ENCODE measurements at places on chromosomes 2 and 18. TPM values are rescaled to one million over a fixed set of nuclear protein-coding genes. Genes with fewer than 3 reads are reported as not detected.

- peaks cover 31% of the 10 kb centered on the region for H3K4me1 ChIP-seq
- H3K27me3 ChIP-seq = no peaks in the 10 kb centered on the region
- peaks cover 3% of the 10 kb centered on the region for H3K36me3 ChIP-seq
- no peak for DNase-seq
- no peak overlapping the region for H3K27ac ChIP-seq
- H3K4me3 ChIP-seq = no peak overlapping the region
Observed at GRCh38 chr2:182416191-182416590, 10.6 kb downstream of the PDE1A start.

GRCh38 chr18:53800171-53800570 is 424.3 kb downstream of the MBD2 start:
- no peak for DNase-seq
- H3K4me1 ChIP-seq = peaks cover 6% of the 10 kb centered on the region
- no peak overlapping the region for H3K27ac ChIP-seq
- H3K4me3 ChIP-seq = no peak overlapping the region

- no peak overlapping the region for H3K4me3 ChIP-seq
- DNase-seq = no peak
Observed at GRCh38 chr2:223494942-223495341, 107.2 kb downstream of the SCG2 start.

DNA sequence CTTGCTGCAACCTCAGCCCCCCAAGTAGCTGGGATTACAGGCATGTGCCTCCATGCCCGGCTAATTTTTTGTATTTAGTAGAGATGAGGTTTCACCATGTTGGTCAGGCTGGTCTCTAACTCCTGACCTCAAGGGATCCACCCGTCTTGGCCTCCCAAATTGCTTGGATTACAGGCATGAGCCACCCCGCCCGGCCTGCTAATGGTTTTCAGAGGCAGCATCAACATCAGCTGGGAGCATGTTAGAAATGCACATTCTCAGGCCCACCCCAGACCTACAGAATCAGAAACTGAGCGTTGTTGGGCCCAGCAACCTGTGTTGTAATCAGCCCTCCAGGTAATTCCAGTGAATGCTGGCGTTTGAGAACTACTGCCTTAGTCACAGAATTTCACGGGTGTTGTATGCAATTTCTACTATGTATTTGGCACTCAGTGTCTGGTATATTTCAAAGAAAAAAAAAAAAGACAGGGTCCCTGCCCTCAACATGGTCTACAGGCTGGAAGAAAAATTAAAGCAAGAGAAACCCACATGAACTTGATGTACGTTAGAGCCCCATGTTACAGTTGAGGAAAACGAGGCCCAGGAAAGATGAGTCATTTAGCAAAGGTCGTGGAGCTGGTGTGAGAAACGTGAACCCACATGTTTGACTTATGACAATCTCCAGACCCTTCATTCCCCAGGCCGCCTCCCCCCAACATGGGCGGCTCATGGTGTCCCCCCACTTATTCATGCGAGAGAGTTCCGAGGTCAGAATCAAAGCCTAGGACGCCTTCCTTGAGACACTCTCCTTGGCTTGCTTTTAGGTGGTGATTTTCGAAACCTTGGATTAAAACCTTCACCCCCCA is 35.3 kb downstream of the SH3BP4 start:
- DNase-seq = no peak
- peaks cover 11% of the 10 kb centered on the region for H3K36me3 ChIP-seq
- no peaks in the 10 kb centered on the region for H3K27me3 ChIP-seq
- no peak overlapping the region for H3K4me3 ChIP-seq

GRCh38 chr2:24220554-24221291 is 45.9 kb downstream of the FAM228A start:
- no peaks in the 10 kb centered on the region for H3K27me3 ChIP-seq
- peak overlapping the region; percentile 95 for H3K27ac ChIP-seq
- no peak for DNase-seq

DNA sequence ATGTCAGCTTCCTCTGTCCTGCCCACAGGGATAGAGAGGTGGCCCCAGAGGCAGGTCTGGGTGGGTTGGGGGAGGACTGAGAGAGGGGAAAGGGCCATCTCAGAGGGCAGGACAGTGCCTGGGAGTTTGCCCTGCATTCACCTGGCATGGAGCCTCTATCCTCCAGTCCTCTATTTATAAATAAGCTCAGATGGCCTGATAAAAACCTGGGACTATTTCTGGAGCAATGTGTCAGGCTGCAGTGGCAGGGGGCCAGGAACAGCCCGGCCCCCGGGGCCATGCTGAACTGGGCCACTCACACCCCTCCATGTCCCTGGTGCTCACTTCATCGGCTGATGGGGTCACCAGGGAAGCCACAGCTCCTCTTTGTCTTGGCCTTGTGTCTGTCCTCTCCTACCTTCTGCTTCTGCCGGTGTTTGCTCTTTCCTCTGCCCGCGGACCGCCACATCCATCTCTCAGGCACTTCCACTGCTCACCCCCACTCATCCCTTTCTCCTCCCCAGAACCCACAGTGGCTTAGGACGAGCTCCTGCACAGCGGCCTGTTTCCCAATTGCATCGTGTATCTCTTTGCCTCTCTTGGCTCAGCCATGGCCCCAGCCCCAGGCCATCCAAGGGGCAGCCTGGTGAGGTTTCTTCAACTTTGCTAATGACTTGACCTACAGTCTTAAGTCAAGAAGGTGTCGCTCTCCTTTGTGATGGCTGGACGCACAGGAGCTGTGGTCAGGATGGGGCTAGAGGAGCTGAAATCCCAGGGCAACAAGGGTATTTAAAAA is 38.8 kb downstream of the SCTR start:
- H3K36me3 ChIP-seq = no peaks in the 10 kb centered on the region
- peaks cover 3% of the 10 kb centered on the region for H3K27me3 ChIP-seq
- no peaks in the 10 kb centered on the region for H3K4me1 ChIP-seq
- H3K27ac ChIP-seq = no peak overlapping the region
- no peak for DNase-seq
- H3K4me3 ChIP-seq = no peak overlapping the region

DNA sequence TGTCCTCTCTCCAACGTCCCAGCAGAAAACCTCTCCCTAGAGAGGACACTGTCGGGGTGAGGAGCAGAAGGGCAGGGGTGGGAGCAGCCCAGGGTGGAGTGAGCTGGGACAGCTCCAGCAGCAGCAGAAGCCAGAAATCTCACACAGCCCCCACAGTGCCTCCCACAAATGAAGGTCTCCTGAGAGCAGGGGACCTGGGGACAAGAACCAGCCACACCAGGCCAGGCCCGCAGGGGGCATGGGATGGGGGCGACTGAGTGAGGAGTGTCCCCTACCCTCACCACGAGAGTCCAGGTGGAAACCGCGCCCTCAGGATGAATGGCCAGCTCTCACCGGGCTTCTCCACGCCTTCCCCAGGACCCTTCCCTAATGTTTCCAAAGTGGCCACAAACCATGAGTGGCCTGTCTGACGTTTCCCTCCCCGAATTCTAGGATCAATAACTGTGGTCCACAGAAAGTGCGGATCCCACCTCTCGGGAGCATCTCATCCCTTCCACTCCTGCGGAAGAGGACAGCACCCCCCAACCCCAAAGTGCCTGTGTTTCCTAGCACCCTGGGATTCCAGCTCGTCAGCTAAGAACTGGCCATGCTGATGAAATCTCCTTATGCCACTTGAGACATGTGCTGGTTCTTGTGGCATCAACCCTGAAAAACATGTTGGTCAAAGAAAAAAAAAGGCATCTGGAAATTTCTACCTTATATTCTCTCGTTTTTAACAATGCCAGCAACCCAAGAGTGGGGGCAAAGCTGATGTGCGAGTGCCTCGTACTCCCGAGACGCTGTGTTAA is 121.1 kb downstream of the HDAC4 start:
- no peaks in the 10 kb centered on the region for H3K27me3 ChIP-seq
- H3K27ac ChIP-seq = peak overlapping the region; percentile 13
- no peaks in the 10 kb centered on the region for H3K36me3 ChIP-seq
- peaks cover 38% of the 10 kb centered on the region for H3K4me1 ChIP-seq
- no peak for DNase-seq
- H3K4me3 ChIP-seq = no peak overlapping the region

- H3K4me1 ChIP-seq = peaks cover 9% of the 10 kb centered on the region
- no peaks in the 10 kb centered on the region for H3K36me3 ChIP-seq
- peaks cover 94% of the 10 kb centered on the region for H3K27me3 ChIP-seq
- no peak for DNase-seq
- H3K27ac ChIP-seq = no peak overlapping the region
Observed at GRCh38 chr2:218985325-218986091, 524 bp upstream of the FEV start.

DNA sequence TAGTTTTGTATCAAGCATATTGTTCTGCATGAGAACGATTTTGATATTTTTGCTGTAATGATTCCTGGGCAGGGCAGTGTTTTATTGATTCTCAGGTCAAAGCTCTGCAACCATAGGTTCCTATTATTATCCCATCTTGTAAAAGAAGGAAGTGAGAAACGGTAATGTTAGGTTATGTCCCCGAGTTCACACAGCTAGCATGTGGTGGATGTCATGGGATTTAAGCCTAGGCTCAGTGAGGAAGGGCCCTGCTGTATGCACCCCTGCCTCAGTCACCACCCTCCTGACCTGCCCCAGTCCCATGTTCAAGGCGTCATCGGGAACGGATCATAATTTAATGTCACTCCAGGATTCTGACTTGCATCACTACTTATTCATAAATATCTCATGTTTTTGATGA is 10.7 kb downstream of the ACP1 start:
- peaks cover 19% of the 10 kb centered on the region for H3K36me3 ChIP-seq

DNA sequence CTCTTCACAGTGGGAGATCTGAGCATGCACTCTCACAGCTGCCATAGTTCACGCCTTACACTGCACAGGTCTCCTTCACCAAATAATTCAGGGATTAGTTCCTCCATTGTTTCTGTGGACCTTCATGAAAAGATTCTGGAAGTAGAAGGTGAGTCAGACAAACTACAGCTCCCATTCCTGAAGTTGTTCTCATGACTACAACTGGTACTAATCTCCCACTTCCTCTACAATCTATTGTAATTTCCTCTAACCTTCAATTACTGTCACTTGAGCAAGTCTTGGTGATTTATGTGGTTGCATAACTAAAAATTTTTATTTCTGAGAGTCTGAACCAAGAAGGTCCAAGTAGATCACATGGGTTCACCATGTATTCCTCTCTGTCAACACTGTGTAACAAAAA is 128.7 kb downstream of the XIRP2 start:
- H3K4me1 ChIP-seq = no peaks in the 10 kb centered on the region
- H3K27me3 ChIP-seq = no peaks in the 10 kb centered on the region
- H3K36me3 ChIP-seq = no peaks in the 10 kb centered on the region
- H3K4me3 ChIP-seq = no peak overlapping the region
- DNase-seq = no peak

- H3K27ac ChIP-seq = no peak overlapping the region
- peaks cover 17% of the 10 kb centered on the region for H3K4me1 ChIP-seq
- peaks cover 3% of the 10 kb centered on the region for H3K36me3 ChIP-seq
- peaks cover 2% of the 10 kb centered on the region for H3K27me3 ChIP-seq
- H3K4me3 ChIP-seq = no peak overlapping the region
- no peak for DNase-seq
Observed at GRCh38 chr18:60062396-60062795, 162.6 kb downstream of the PMAIP1 start.

GRCh38 chr2:123717636-123718334 is 307.3 kb upstream of the CNTNAP5 start:
- H3K27ac ChIP-seq = no peak overlapping the region
- no peaks in the 10 kb centered on the region for H3K36me3 ChIP-seq
- H3K27me3 ChIP-seq = no peaks in the 10 kb centered on the region

GRCh38 chr2:230721712-230722111 is 9.1 kb downstream of the CAB39 start:
- no peak overlapping the region for H3K4me3 ChIP-seq
- H3K27ac ChIP-seq = no peak overlapping the region
- H3K4me1 ChIP-seq = peaks cover 25% of the 10 kb centered on the region
- H3K27me3 ChIP-seq = no peaks in the 10 kb centered on the region

GRCh38 chr2:26649992-26650712 is 9.0 kb upstream of the CIB4 start:
- H3K4me3 ChIP-seq = no peak overlapping the region
- no peak for DNase-seq
- H3K27me3 ChIP-seq = peaks cover 7% of the 10 kb centered on the region

- no peak for DNase-seq
- H3K4me1 ChIP-seq = no peaks in the 10 kb centered on the region
- no peak overlapping the region for H3K4me3 ChIP-seq
Observed at GRCh38 chr18:28846958-28847357, 670.0 kb upstream of the CDH2 start.

DNA sequence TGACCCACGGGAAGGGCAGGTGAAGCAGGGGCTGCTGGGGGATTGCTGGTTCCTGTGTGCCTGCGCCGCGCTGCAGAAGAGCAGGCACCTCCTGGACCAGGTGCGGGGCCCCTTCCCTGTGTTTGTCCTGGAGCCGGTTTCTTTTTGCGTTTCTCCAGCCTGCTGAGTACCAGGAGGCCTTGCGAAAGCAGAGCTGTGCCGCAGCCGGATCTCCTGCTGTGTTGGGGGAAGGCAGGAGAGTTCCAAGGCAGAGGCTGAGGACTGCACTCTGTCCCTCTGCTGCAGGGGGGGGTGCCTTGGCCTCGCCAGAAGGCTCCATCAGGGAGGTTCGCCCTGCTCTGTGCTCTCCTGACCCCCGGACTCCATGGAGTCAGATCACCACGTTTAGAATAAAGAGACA is 2.8 kb downstream of the CAPN10 start:
- H3K27me3 ChIP-seq = no peaks in the 10 kb centered on the region
- no peak overlapping the region for H3K4me3 ChIP-seq

DNA sequence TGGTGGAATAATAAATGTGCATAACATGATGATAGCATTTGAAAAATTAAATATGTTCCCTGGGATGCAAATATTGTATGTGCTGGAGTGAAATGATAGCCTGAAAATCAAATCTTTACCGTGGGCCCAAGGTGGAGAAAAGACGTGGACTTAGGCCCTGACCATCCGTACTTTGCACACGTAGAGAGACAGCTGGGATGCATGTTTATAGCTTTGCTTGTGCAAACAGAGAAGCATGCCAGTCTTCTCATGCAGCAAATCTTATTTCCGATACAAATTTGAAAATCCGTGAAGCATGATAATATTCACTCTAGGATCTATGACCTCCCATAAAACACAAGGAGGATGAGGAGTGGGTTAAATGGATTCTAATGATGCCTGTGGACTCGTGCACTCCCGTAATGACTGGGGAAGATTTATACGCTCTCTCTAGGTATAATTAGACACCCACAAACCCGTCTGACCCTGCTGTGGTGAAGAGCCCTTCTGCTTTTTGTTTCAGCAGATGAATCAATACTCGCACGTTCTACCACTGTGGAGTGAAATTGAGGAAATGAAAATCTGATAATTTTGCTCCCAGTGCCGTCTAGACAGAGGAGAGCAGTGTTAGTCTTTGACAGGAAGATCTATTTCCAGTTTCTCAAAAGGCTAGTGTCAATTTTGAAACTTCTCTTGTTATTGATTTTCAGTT is 810.3 kb upstream of the SALL3 start:
- H3K4me1 ChIP-seq = peaks cover 13% of the 10 kb centered on the region
- no peaks in the 10 kb centered on the region for H3K36me3 ChIP-seq
- no peak for DNase-seq
- no peaks in the 10 kb centered on the region for H3K27me3 ChIP-seq
- H3K27ac ChIP-seq = no peak overlapping the region

CCL20 gene
- not detected for total RNA-seq

SLC5A7 gene
- total RNA-seq = 3.0 TPM

DYNAP gene
- not detected for total RNA-seq

SNORC gene
- 3.0 TPM for total RNA-seq

ORC2 gene
- 40.3 TPM for total RNA-seq

AFF3 gene
- 20.9 TPM for total RNA-seq

RUFY4 gene
- total RNA-seq = not detected
